ENCODE measurements at places on chromosomes 1 and 21. TPM values are rescaled to one million over a fixed set of nuclear protein-coding genes. Genes with fewer than 3 reads are reported as not detected.

The ANKRD34A gene
- total RNA-seq, result 0.05 TPM

The RIPK4 gene
- not detected for total RNA-seq

The TDRD10 gene
- total RNA-seq, result 2.6 TPM

The TMEM81 gene
- total RNA-seq, result 0.60 TPM

The RGS1 gene
- not detected for total RNA-seq

The SWT1 gene
- total RNA-seq, result 4.5 TPM

The GPR37L1 gene
- total RNA-seq, result not detected

The TIE1 gene
- 478 TPM for total RNA-seq

The ITSN1 gene
- 48.8 TPM for total RNA-seq

The CRYAA gene
- not detected for total RNA-seq

The CYP4X1 gene
- 0.33 TPM for total RNA-seq

The S100B gene
- not detected for total RNA-seq

The PLCH2 gene
- not detected for total RNA-seq
